M059J (cell line): ENCODE measurements at places on chromosomes 16 and 17. TPM values are rescaled to one million over a fixed set of nuclear protein-coding genes. Genes with fewer than 3 reads are reported as not detected.

SYT17 gene
- 0.39 and 0.81 TPM in 2 replicates for total RNA-seq

TSPOAP1 gene
- total RNA-seq: 0.22 and 0.47 TPM in 2 replicates

NPIPB9 gene
- not detected in 2 replicates for total RNA-seq

DOC2A gene
- total RNA-seq: 0.52 and 0.62 TPM in 2 replicates

KCNH6 gene
- not detected in 2 replicates for total RNA-seq

SMTNL2 gene
- total RNA-seq: not detected in 2 replicates

PPP1R1B gene
- not detected in 2 replicates for total RNA-seq

CNGB1 gene
- not detected in 2 replicates for total RNA-seq

KRTAP4-6 gene
- total RNA-seq: not detected in 2 replicates

ZNF48 gene
- 5.9 and 10.6 TPM in 2 replicates for total RNA-seq

SLC5A11 gene
- not detected in 2 replicates for total RNA-seq

KRT33A gene
- total RNA-seq: 0.17 TPM in 1 of 2 replicates, not detected in the other

RSKR gene
- total RNA-seq: 2.2 and 9.7 TPM in 2 replicates

CDRT15L2 gene
- not detected in 2 replicates for total RNA-seq

MYH8 gene
- not detected in 2 replicates for total RNA-seq

GFAP gene
- not detected in 2 replicates for total RNA-seq

CHP2 gene
- total RNA-seq: not detected in 2 replicates

DEXI gene
- total RNA-seq: 53.0 and 60.7 TPM in 2 replicates

KRT40 gene
- total RNA-seq: not detected in 2 replicates

RND2 gene
- 0.20 and 0.22 TPM in 2 replicates for total RNA-seq

CXCL16 gene
- 2.9 and 5.5 TPM in 2 replicates for total RNA-seq

CCL14 gene
- not detected in 2 replicates for total RNA-seq

MEOX1 gene
- total RNA-seq: not detected in 2 replicates

ABCA8 gene
- total RNA-seq: not detected in 2 replicates

KRTAP9-7 gene
- total RNA-seq: not detected in 2 replicates

KRTAP2-3 gene
- total RNA-seq: 0.34 and 3.2 TPM in 2 replicates

GUCY2D gene
- not detected in 2 replicates for total RNA-seq

TOX3 gene
- not detected in 2 replicates for total RNA-seq

CUEDC1 gene
- 4.4 and 16.2 TPM in 2 replicates for total RNA-seq

LLGL2 gene
- 4.1 and 4.5 TPM in 2 replicates for total RNA-seq

CETP gene
- not detected in 2 replicates for total RNA-seq

HS3ST4 gene
- not detected in 2 replicates for total RNA-seq

RAC3 gene
- 16.4 and 19.8 TPM in 2 replicates for total RNA-seq

NHLRC4 gene
- 0.12 TPM in 1 of 2 replicates, not detected in the other for total RNA-seq

EPOP gene
- 1.8 and 4.7 TPM in 2 replicates for total RNA-seq

AGRP gene
- total RNA-seq: not detected in 2 replicates

GP1BA gene
- 0.05 TPM in 1 of 2 replicates, not detected in the other for total RNA-seq

FOXF1 gene
- 11.1 and 21.2 TPM in 2 replicates for total RNA-seq

BRIP1 gene
- 13.2 and 20.8 TPM in 2 replicates for total RNA-seq
